ENCODE measurements at places on chromosomes 5 and 9. TPM values are rescaled to one million over a fixed set of nuclear protein-coding genes. Genes with fewer than 3 reads are reported as not detected.

DNA sequence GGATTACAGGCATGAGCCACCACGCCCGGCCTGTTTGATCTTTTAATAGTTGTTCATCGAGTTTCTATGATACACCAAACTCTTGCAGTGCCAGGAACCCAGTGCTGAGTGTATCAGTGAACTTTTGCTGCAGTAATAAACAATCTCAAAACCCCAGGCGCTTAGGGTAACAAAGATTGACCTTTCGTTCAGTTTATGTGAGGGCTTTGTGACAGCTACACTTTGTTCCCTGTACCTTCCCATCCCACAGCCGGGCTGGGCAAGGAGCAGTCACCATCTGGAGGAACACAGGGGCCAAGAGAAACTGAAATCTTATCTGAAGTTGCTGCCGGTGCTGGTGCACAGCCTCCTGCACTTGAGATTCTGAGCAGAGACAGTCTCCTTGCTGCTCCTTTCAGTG, 17.2 kb upstream of the WNK2 start:
- no peak for DNase-seq

- DNase-seq = no peak
Measured at GRCh38 chr5:102835717-102836116, 80.6 kb downstream of the PAM start.

GRCh38 chr9:131407717-131408195, 13.9 kb downstream of the PRRC2B start:
- DNase-seq = peak; percentile 82

Gene PCDHA5
- total RNA-seq = not detected

Gene CKMT2
- not detected for total RNA-seq

Gene CCL21
- total RNA-seq = not detected

All from natural killer cell (primary cell).